Fibroblast of mammary gland (primary cell): ENCODE measurements at places on chromosomes 16 and 17.

DNA sequence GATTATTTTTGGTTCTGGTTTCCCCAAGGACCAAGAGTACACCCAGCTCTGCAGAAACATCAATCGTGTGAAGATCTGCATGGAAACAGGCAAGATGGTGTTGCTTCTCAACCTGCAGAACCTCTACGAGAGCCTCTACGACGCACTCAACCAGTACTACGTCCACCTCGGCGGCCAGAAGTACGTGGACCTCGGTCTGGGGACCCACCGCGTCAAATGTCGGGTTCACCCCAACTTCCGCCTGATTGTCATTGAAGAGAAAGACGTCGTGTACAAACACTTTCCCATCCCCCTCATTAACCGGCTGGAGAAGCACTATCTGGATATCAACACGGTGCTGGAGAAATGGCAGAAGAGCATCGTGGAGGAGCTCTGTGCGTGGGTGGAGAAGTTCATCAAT lies 67.4 kb upstream of the ENDOV start:
- no peak for DNase-seq

DNA sequence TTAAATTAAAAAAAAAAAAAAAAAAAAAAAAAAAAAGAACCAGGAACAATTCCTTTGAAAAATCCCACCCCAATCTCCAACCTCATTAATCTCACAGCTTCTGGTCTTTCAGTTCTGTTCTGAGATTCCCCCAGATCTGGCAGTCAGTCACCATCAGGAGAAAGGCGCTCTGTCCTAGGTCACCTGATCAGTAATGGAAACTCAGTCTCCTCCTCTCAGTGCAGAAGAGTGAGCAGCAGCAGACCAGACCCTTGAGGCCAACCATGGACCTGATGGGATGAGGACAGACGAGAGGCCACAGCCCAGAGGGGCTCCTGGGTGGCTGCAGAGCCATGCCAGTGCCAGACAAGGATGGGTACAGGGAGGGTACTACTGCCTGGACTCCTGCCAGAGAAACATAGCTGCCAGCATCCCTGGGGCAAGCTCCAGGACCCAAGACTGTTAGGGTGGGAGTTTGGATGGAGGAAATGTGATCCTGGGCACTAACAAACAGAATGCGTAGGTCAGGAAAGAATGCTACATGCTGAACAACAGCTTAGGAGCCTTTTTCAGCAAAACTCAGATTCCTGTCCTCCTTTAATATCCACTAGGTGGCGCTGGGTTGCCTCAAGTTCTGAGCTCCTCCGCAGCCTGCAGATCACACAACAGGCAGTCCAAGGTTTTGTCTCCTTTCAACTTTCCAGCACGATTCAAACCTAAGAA lies 28.7 kb downstream of the MPG start:
- DNase-seq = peak; percentile 84

DNA sequence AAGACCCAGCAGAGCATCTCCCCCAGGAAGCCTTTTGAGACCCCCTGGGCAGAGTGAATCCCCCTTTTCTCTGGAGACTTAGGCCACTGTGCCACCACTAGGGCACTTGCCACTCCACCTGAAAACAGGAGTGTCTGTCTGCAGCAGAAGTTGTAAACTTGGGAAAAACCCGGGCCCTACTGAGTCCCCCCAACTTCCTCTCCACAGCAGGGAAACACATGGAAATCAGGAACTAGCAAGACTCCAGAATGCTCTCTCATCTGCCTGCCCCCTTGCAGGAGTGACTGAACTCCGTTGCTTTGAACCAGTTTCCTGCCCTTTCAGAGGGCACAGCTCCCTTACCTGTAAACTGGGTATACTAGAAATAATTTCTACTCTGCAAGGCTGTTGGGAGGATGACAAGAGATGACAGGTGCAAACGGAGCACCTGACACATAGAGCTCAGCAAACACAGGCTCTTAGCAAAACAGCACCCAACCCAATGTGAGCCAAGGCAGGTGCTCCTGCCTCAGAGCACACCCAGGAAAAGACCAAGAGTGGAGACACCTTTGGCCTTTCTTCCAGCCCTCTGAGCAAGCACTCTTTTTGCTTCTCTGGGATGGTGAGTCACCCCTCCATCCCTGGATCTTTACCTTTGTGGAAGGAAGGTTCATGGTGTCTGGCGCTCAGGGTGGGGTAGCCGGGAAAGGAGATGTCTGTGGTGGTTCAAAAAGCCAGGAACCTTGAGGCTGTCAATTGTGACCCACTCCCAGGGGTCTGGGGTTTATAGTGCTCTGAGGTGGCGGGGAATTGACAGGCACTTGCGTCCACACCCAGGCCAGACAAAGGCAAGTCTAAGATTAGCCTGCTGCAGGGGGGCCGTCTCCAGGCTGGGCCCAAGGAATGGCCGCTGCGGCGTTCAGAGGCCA lies at the start of gene HCRT:
TSS of gene HCRT (minus strand) at position 740 of the 908 bp plus-strand sequence. CDS start at position 653, 87 bp downstream.
- no peak for DNase-seq

DNA sequence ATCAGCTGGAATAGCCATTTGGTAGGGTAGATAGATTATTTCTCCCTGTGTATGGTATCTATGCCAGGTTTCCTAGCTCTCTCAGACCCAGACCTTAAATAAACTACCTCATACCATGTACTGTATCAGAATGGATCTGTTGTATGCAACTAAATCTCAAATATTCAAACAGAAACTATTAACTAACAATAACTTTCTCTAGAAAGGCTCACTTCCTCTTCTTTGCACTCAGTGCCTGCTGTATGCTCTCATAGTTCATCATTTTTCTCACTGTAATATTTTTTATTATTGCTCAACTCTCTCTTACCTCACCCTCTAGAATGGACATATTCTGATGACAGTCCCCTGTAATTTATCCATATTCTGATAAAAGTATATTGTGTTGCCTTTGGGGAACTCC lies 182.4 kb downstream of the TOX3 start:
- DNase-seq = no peak

DNA sequence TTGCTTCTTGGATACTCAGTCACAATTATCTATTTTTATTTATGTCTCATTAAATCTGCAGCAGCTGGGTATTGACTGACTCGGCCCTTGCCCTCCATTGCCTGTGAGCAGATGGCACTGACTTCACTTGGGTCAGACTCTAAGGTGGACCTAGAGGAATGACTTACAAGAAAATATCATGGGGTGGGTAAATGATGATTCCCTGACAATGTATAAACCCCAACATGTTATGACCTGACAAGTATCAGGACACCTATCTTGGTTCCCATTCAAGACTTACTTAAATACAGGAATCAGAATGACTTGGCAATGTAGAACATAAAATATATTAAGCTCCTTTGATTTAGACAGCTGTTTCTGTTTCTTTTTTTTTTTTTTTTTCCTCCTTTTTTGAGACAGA lies 953.5 kb downstream of the CDH11 start:
- DNase-seq = no peak

DNA sequence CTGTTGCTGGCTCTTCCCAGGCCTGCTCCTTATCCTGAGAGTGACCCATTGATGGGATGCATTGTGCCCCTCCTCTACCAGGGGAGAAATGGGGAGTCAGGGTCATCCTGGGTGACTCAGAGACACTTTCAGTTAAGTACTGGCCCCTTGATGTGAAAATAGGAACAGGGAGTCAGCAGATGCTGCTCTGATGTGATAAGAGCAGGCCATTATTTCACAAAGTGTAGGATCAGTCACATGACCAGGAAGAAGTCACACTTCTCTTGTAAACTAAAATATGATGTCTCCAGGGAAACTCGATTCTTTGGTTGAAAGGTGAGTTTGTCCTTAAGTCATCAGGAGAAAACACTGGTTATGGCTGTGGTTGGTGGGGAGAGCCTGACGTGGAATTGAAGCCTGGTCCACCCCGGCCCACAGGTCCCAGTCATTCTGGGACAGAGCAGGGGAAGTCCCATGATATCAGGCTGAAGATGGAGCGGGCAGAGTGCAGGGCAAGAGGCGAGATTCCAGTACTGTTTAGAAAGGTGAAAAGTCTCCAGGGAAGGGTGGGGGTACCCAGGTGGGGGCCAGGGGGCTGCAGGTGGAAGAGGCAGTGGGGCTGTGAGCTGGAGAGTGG lies 88.6 kb upstream of the NLRP1 start:
- no peak for DNase-seq

- DNase-seq = no peak
Measured at GRCh38 chr17:27379888-27380533, 76.2 kb upstream of the KSR1 start.

DNA sequence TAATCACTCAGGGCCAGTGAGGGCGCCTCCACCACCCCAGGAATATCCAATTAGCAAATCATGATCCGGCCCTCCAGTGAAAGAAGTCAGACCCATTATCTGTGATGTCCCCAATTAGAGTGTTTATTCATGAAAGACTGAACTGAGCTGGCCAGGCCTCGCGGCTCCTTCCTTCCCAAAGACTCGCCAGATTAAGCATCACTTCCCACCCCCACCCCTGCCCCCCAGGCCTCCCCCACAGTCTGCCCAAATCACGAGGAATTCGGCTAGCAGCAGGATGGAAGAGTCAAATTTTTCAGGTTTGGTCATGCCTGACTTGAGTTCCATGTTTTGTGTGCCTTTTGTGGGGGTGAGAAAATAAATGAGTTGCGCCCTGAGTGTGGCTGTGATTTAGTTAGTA lies 298.4 kb upstream of the SALL1 start:
- DNase-seq = no peak

DNA sequence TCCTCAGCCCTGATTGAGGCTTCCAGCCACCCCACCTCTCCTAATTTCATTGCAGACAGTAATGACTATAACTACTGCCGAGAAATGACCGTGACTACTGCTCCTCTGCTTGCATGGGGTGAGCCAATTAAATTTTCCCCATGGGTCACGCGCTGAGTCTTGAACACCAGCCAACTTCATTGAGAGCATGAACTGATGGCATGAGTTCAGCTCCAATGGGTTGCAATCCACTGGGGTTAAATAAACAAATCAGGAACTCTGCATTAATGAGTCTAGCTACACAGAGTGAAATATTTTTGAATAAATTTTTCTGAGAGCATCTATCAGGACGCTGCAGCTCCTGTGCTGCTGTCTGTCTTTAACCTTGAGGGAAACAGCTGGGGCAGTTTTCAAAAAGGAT lies 61.6 kb upstream of the CLEC3A start:
- DNase-seq = no peak
